ENCODE measurements at places on chromosomes 13 and 19.

DNA sequence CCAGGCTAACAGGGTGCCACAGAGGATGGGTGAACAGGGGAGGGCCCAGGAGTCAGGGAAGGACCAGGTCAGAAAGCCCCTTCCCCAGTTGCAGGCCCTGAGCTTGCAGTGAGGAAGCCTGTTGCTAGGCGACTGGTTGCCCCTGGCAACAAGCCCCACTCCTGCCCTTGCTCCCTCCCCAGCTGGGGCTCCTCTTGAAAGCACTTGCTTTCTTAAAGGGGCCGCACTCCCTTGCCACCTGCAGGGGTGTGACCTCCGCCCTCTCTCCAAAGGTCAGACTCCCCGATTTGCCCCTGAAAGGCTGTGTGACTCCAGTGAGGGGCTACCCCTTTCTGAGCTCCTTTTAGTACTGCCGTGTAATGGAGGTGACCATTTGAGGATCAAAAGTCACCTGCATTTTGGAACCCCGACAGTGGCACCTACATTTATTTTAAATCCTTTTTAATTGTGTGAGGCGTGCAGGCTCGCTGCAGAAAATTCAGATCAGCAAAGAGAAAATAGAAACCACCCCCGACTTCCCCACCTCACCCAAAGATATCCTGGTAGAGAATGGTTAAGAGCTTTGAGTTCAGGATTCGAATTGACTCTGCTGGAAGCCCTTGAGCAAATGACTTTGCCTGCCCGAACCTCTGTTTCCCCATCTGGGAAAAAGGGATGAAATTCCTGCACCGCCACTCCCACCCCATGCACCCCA lies 4.8 kb downstream of the FCHO1 start:
- DNase-seq, result peak; percentile 56

DNA sequence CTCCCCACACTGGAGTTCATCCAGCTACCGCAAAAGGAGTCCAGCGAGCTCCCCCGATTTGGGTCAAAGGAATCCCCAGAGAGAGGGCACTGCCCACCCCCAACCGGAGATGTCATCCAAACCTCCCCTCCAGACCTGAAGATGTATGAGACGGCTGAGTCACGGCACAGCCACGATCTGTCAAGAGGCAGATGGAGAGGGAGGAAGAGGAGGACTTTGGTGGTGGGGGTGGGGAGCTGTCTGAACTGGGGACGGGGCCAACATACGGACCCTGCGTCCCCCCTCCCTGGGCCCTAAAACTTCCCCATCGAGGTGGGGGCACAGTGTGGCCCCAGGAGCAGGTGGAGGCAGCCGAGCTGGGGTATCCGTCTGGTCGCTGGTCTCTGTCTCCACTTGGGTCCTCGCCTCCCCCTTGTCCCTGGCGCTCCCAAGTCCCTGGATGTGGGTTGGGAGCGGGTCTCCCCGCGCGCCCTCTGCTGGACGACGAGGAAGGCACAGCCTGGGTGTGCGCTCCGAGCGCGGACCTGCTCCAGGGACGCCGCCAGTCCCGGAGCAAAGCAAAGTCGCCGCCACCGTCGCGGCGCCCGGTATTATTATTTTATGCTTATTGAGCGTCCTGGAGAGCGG lies 3.8 kb downstream of the PDE4A start:
- peak; percentile 73 for DNase-seq

- no peak for DNase-seq
These were observed 718.5 kb downstream of the EFNB2 start for GRCh38 chr13:105816994-105817393.

GRCh38 chr13:95367309-95367843 lies 66.1 kb upstream of the ABCC4 start:
- DNase-seq, result no peak

GRCh38 chr13:38180670-38181069 lies 169.0 kb upstream of the UFM1 start:
- no peak for DNase-seq

DNA sequence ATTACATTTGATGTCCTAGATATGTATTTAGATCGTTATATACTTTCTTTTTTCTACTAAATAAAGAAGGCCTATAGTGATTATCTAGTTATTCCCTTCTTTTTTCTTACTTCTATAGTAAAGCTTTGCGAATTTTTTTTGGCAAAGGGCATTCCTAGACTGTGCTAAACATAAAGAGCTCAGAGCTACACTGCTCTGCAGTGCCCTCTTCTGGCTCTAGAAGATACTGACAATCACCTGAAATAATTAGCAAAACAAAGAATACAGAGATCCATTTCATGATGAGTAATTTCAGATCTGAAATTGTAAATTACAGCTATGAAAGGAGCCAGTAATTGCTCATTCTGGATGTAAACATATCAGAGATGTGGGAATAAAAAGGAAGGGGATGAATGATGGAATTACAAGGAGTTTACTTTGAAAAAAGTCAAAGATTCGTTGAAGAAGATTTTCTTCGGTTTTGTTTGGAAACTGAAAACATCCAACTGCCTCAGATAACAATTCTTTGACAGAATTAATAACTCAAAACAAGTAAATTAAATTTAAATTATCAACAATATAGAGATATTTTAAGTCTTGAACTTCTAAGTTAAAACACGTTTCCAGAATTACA lies 288.5 kb downstream of the NALCN start:
- peak; percentile 67 for DNase-seq

DNA sequence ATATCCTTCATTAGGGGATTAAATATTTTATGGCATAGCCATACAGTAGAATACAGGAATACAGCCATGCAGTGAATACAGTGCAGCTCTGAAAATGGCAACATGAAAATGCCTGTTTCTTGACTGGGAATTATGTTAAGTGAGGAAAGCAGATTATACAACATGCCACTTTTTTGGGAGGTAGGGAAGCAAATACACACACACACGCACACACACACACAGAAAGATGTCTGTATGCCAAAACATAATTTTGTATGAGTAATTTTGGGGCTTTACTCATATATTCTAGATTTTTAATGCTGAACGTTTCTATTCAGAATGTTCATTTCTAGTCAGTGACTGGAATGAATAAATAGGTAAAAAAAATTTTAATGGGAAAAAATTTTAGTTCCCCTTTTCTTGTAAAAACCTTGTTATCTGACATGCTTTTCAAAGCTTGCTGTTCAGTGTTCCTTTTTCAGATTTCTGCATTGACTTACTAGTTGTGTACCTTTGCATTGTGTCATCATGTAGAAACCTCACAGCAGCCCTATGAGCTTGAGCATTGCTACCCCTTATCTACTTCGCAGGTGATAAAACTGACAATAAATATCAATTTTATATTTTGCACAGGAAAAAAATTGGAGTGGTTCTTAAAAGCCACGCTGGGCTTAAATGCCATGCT lies 7.8 kb downstream of the GPR183 start:
- no peak for DNase-seq

DNA sequence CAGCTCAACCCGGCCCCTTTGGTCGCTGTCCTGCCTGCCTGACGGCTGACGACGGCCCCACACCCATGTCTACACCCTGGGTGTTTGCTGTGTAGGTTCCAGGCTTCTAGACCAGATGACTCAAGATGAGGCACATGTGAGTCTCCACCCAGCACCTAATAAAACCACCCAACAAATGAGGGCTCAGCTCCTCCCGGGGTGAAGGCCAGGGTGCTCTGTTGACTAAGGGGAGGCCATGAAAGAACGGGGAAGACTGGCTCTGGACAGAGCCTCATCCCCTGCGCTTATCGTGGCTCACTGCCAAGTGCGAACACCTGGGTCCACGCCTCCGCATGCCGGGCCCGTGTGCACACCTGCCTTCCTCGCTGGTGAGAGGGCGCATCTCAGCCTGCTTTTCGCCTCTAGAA lies 39.6 kb downstream of the COL4A2 start:
- DNase-seq, result no peak

DNA sequence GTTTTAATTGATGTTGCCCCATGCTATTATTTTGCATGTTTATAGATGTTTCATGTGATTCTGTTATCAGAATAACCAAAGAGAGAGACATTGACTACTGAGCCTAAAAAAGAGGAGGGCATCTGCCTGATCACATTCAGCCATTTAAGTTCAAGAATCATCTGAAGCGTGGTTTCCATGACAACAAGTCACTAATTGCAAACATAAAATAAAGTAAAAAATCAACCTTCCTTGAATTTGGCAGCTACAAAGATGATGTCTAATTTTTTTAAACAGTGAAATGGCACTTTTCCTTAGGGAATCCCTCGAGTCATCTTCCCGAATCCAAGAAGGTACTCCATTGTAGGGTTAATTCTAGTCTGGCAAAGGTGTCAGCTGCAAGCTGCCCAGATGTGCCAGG lies 884.2 kb downstream of the DIAPH3 start:
- no peak for DNase-seq

DNA sequence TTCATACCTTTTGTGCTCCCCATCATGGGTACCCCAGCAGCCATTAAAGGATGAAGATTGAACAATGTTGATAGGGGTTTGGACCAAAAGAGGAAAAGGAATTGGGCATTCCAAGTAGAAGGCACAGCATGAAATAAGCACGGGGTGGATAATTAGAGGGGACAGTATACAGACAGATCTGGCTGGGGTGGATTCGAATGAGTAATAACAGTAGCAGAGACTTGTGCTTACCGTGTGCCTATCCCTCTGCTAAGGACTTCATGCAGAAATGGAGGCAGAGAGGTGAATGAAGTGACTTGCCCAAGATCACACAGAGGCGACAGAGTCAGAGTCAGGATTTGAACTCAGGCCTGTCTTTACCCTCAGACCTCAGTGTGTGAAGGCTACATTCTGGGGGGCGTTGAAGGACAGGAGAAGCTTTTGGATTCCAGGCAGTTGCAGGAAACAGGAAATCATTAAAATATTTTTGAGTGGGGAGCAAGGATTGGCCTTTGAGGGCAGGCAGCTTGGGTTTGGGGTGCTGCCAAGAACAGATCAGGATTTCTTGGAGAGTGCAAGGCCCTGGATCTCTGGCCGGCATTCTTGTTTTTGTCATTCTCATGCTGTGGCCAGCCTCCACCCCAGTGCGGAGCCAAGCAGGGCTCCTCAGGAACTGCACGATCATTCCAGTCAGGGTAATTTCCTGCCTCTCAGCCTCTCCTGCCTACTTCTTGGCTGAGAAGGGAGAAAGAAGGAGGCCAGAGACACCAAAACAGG lies 18.7 kb downstream of the PAF1 start:
- DNase-seq, result peak; percentile 98

DNA sequence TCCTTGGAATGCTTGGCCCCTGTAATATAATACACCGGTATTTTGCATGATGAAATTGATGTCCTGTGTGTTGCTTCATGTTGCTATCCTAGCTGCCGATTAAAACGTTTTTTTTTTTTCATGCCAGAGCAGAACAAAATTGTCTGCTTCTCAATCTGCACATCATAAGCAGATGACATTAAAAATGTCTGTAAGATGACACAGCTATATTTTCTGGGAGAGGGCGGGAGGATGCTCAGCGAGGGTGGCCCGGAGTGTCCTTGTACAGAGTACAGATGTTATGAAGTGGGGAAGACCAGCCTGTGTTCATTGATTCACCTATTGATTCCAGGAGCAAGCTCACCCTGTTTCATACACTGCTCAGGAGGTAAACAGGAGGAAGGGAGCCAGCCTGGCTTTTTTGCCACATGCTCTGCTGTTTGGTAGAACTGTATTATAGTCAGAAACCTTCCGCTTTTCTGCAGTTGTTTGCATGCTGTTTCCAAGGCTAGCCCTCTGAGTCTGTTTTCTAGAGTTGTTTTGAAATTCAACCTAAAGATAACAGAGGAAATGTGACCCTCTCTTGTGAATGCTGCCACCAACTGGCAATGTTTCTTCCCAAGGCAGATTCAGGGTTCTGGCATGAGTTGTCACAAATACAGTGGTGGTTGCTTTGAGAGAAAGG lies 4.7 kb upstream of the IRS2 start:
- DNase-seq, result peak; percentile 60

DNA sequence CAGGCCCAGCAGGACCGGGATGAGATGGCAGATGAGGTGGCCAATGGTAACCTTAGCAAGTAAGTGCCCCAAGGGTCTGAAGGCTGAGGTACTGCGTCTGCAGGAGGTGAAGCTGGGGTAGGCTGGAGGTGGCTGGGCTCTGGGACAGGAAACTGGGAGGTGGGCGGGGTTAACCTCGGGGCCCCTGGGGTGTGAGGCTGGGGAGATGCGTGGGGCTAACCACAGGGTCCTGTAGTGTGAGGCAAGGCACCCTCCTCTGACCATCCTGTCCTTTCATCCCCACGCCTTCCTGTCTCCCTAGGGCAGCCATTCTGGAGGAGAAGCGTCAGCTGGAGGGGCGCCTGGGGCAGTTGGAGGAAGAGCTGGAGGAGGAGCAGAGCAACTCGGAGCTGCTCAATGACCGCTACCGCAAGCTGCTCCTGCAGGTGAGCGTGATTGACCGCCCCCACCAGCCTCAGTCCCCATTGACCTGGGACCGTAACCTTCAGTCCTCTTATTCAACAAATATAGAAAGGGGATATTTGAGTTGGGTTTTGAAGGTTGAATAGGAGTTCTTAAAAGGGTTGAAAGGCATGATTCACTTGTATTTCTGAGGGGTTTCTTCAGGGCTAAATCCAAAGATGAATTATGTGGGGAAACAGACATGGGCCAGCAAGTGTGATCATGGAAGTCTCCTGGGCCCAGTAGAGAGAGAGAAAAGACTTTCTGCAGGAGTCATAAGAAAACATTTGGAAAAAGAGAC lies 35.7 kb downstream of the KCNC3 start:
- DNase-seq, result no peak

DNA sequence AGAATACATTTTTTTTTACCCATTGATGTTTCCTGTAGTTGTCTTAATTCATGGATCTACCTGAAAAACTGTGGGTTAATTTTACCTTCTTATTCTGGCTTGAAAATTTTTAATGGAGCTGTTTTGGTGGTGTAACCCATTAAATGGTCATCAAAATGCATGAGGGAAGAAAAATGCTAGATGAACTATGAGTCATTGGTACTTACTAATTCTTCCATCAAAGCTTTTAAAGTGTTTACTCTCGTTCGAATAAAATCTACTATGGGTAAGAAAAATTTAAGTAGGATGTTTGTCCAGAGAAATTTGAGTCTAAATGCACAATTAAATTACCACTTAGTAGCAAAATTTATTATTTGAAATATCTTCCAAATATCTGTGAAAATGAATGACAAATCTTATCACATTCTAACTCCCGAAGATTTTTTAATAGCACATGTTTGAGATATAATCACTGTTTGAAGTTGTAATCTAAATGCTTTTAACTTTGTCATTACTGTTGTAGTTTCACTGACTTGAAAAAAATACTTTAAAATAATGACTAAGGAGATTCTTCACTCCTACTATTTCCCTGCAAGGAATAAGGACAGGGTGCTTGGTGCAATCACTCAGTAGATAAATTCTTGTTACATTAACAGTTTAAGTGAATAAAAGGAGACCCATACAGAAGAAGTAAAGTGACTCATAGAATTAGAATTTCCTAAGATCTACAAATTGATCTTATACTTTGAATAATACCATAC lies 437.7 kb downstream of the IRS2 start:
- peak; percentile 21 for DNase-seq

All from fibroblast of pulmonary artery (primary cell).